Glutamatergic neuron (in vitro differentiated cells): ENCODE measurements at places on chromosomes 7 and 10. TPM values are rescaled to one million over a fixed set of nuclear protein-coding genes. Genes with fewer than 3 reads are reported as not detected.

The VPS50 gene
- total RNA-seq: 31.7 TPM

The BICC1 gene
- 0.12 TPM for total RNA-seq

The CFAP69 gene
- 0.71 TPM for total RNA-seq

The AASS gene
- total RNA-seq: 37.0 TPM

The HOXA6 gene
- total RNA-seq: not detected

The DRGX gene
- total RNA-seq: 65.2 TPM

The HYAL4 gene
- not detected for total RNA-seq

The MYL10 gene
- total RNA-seq: not detected

The POU6F2 gene
- 34.7 TPM for total RNA-seq

The EVX1 gene
- total RNA-seq: 7.1 TPM

The BRI3 gene
- total RNA-seq: 176 TPM

The AGAP9 gene
- total RNA-seq: 23.7 TPM

The PPRC1 gene
- total RNA-seq: 21.6 TPM

The EEPD1 gene
- total RNA-seq: 63.9 TPM

The EPO gene
- total RNA-seq: not detected

The CYP2C19 gene
- total RNA-seq: not detected

The MACROH2A2 gene
- 58.3 TPM for total RNA-seq

The SLC39A12 gene
- not detected for total RNA-seq

The PDLIM1 gene
- total RNA-seq: 6.4 TPM
